ENCODE measurements at places on chromosomes 6 and 20. TPM values are rescaled to one million over a fixed set of nuclear protein-coding genes. Genes with fewer than 3 reads are reported as not detected.

The SLC22A3 gene
- 4.3 TPM for polyA plus RNA-seq

The TMEM170B gene
- 9.2 TPM for polyA plus RNA-seq

The GPX5 gene
- polyA plus RNA-seq: not detected

The TSPO2 gene
- 0.66 TPM for polyA plus RNA-seq

The GMPR gene
- 9.5 TPM for polyA plus RNA-seq

The PRSS16 gene
- 0.44 TPM for polyA plus RNA-seq

The PRR18 gene
- polyA plus RNA-seq: 0.30 TPM

The OPN5 gene
- polyA plus RNA-seq: 0.61 TPM

The FOXS1 gene
- polyA plus RNA-seq: 7.5 TPM

The ADNP gene
- polyA plus RNA-seq: 140 TPM

The COL9A3 gene
- 28.8 TPM for polyA plus RNA-seq

The CAGE1 gene
- 0.17 TPM for polyA plus RNA-seq

GRCh38 chr6:139570166-139570565, 195.7 kb upstream of the CITED2 start:
- DNase-seq: no peak

DNA sequence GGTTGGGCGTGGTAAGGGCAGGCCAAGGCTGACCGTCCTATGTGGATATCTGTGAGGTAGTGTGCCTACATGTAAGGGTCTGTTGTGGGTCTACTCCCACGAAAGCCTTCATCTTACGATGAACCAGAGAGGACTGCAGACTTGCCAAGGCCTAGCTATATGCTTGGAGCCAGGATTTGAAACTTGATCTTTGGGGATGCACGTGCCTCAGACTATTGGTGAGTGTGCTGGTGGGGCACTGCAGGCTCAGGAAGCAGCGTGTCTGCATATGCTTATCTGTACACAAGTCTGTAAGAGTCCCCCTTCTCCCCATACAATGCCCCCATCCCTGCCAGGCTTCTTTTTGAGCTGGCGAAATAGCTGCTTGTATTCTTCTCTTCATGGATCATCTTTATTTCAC, 17.9 kb downstream of the PLCG1 start:
- no peak for DNase-seq

- DNase-seq: no peak
These were observed 15.9 kb upstream of the PTGIS start for GRCh38 chr20:49583669-49584417.

GRCh38 chr6:87257046-87257445, 65.3 kb upstream of the SMIM8 start:
- DNase-seq: no peak

GRCh38 chr6:43871933-43872332, 101.9 kb downstream of the VEGFA start:
- DNase-seq: no peak

DNA sequence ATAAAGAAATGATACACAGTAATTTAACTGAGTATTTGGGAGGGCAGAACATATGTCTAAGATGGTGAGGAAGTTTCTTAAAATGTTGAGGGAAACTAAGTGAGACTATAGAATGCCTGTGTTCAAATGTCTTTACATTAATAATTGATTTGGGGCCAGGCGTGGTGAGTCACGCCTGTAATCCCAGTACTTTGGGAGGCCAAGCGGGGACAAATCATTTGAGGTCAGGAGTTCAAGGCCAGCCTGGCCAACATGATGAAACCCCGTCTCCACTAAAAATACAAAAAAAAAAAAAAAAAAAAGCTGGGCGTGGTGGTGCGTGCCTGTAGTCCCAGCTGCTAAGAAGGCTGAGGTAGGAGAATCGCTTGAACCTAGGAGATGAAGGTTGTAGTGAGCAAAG, 66.7 kb downstream of the THEMIS start:
- DNase-seq: no peak

DNA sequence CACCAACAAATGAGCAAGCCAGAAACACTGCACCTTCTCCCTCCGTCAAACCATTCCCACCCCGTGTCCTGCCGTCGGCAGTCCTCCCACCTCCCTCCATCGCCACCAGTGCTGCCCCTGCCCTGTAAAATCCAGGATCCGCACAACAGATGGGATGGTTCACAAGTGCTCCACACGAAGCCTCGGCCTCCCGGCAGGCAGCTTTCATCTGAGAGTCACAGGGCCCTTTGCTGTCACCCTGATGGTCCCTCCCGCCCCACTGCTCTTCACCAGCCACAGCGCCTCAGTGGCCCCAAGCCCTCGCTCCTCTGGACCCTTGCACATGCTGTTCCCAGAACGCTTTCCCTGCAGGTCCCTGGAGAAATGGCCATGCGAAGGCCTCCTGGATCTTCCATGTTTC, 12.1 kb downstream of the SLC4A11 start:
- DNase-seq: no peak

- DNase-seq: no peak
These were observed 11.2 kb downstream of the FOXP4 start for GRCh38 chr6:41557335-41557734.

GRCh38 chr6:33290459-33290858, 1.1 kb downstream of the PFDN6 start:
- DNase-seq: no peak

- no peak for DNase-seq
These were observed 11.6 kb downstream of the SNRPB start for GRCh38 chr20:2458919-2459499.

DNA sequence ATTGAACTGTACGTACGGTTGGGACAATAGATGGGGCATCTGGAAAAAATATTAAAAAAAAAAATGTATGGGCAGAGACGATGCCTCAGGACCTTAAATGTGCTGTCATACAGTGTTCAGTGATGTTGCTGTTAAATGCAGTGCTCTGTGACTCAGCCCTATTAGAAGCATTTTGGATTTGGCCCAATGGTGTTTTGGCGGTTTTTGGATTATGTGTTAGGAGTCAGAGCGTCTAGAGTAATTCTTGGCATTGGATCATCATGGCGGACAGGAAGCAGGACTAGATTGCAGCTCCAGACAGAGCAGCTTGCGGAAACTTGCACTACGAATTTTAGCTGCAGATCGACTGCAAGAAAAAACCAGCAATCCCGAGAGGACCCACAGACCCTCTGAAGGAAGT, 280.0 kb downstream of the SOX4 start:
- no peak for DNase-seq

DNA sequence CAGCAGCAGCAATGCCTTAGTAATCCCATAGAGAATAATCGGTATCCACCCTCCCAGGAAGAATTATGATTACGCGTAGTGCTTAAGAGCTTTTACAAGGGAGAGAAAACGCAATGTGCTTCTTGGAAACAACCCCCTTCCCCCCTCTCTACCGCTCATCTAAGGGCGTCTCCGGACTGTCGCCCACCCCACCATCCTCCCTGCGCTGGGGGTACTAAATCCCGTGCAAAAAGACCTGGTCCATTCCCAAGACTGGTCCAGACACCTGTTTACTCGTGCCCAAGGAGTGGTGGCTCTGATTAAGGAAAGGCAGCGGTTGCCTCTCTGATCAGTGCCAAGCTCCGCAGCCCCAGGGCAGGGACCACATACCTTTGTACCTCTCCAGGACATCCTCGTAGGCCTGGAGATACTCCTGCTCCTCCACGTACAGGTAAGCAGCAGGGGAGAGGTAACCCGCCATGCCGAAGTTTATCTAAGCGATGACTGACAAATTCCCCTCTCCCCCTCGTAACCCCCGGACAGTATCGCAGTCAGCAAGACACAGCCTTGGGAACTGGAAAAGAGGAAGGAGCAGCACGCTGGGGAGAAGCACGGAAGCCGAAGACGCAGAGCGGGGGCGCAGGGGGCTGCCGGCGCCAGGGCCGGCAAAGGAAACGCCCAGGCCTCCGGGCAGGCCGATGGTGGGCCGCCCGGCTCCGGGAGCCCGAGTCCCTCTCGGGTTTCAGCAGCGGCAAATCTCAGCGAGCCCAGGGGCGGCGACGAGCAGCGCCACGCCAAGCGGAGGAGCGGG, 112.0 kb upstream of the BEND6 start:
- DNase-seq: no peak

- DNase-seq: no peak
These were observed 52.8 kb upstream of the UTRN start for GRCh38 chr6:144232176-144232831.

GRCh38 chr20:38242848-38243708, 17.5 kb downstream of the KIAA1755 start:
- DNase-seq: no peak

GRCh38 chr6:7267466-7268091, 45.4 kb downstream of the SSR1 start:
- DNase-seq: no peak

- no peak for DNase-seq
These were observed 15.2 kb upstream of the CST9L start for GRCh38 chr20:23583526-23583925.

- DNase-seq: peak; percentile 95
These were observed 74.9 kb downstream of the NCOA3 start for GRCh38 chr20:47576516-47577033.

GRCh38 chr20:54345821-54346220, 129.6 kb upstream of the DOK5 start:
- no peak for DNase-seq

GRCh38 chr6:14209000-14209399, 91.4 kb downstream of the CD83 start:
- DNase-seq: no peak

GRCh38 chr6:18990059-18990978, 603.2 kb downstream of the RNF144B start:
- peak; percentile 76 for DNase-seq

DNA sequence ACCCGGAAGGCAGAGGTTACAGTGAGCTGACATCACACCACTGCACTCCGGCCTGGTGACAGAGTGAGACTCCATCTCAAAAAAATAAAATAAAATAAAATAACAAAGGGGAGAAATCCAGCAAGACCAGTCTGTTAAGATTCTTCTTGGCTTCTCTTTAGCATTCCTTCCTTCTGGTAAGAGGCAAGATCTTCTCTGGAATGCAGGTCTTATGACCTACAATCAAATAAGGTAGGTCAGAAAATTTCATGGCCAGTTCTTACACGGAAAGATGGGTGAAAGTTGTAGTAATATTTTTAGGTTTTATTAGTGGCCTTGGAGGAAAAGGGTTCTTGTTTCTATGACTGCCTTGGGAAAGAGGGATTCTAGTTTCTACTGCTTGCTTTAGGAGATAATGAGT, 180.9 kb downstream of the FUT9 start:
- no peak for DNase-seq

Measured in right renal pelvis (tissue), 4 donors.